NCI-H1694 treated with DMSO at 0.1 percent for 48 hours (cell line): ENCODE measurements at places on chromosomes 4 and X.
A peak's percentile ranks its signal among the peaks of the same experiment; 100 is the strongest.

DNA sequence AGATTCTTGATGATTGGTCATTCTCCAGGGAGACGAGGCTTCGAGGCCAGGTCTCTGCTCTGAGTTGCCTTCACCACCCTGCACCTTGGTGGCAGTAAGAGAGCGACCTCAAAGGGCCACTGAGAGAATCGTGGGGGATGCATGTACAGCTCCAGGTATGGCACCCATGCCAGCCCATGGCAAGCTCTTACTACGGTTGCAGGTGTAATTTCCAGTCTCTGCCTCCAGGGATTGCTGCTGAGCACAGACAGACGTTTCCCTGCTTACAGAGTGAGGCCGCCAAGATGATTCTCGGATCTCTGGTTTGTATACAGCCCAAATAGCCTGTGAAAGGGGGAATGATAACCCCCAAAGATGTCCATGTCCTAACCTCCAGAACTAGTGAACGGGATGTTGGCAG is 16.3 kb upstream of the DRD5 start:
- peak; percentile 4 for DNase-seq

DNA sequence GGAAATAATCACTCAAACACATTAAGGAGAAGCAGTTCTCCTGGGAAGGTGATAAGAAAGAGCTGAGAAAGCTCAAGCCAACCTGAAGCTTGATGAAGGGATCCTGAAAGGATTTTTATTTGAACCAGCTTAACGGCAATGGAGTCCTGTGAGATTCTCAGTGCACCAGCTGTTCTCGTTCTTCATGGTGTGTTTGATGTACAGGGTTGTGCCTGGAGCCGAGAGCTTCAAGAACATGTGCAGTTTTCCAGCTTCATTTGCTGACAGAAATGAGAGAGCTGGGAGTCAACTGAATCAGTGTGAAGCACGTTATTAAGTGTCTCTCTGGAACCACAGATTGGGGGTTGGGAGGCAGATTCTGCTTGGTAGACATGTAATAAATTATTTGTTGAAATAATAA is 115.7 kb downstream of the ANKRD50 start:
- no peak for DNase-seq

GRCh38 chr4:24656906-24657305 is 72.6 kb upstream of the DHX15 start:
- no peak for DNase-seq

- no peak for DNase-seq
Measured at GRCh38 chr4:177737387-177737940, 295.2 kb upstream of the AGA start.

- no peak for DNase-seq
Measured at GRCh38 chr4:150821641-150822040, 193.4 kb downstream of the LRBA start.

- DNase-seq: no peak
Measured at GRCh38 chr4:52638717-52639116, 20.4 kb downstream of the USP46 start.

GRCh38 chr4:8829584-8829983 is 42.1 kb downstream of the HMX1 start:
- no peak for DNase-seq

DNA sequence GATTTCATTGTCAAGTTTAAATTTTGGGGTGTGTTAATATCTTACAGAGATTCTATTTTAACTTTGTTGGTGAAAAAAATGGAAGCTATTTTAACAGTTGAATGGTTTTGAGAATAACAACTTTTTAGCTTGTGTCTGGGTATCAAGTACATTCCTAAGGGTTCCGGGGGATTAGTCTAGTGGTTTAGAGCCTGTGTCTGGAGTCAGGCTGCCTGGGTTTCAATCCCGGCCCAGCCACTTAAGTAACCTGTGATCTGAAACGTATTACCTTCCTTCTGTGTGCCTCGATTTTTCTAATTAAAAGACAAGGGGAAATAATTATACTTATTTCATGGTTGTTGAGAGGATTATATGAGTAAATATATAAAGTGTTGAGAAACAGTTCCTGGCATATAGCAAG is 288.6 kb upstream of the NR3C2 start:
- no peak for DNase-seq

GRCh38 chrX:110944311-110944750 is 148.7 kb upstream of the CHRDL1 start:
- no peak for DNase-seq

GRCh38 chrX:38183596-38183995 is 37.1 kb downstream of the SRPX start:
- no peak for DNase-seq

- DNase-seq: no peak
Measured at GRCh38 chr4:159941076-159941475, 838.2 kb downstream of the RAPGEF2 start.

DNA sequence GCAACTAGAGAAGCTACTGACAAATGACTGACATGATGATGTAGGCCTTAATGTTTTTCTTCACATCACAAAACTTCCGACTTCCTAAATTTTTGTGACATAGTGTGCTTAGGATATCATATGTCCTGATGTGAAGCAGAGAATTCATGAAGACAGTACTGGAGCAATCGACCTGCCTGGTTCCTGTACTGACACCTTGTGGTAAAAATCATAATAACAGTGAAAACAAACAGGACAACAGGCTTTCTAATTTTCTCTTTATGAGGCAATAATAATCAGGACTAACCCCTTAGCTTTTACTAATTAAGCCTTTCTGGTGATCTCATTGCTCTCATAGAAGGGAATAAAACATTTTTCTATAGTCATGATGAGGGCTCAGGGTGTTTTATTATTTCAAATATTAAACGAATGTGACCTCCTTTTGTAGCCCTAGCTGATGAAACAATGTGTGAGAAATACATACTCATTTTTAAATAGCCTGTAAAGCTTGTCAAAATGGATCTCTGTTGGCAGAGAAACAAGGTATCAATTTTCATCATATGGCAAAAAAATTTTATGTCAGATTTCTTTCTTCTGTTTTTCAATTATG is 158.4 kb downstream of the TENT5D start:
- DNase-seq: peak; percentile 2

DNA sequence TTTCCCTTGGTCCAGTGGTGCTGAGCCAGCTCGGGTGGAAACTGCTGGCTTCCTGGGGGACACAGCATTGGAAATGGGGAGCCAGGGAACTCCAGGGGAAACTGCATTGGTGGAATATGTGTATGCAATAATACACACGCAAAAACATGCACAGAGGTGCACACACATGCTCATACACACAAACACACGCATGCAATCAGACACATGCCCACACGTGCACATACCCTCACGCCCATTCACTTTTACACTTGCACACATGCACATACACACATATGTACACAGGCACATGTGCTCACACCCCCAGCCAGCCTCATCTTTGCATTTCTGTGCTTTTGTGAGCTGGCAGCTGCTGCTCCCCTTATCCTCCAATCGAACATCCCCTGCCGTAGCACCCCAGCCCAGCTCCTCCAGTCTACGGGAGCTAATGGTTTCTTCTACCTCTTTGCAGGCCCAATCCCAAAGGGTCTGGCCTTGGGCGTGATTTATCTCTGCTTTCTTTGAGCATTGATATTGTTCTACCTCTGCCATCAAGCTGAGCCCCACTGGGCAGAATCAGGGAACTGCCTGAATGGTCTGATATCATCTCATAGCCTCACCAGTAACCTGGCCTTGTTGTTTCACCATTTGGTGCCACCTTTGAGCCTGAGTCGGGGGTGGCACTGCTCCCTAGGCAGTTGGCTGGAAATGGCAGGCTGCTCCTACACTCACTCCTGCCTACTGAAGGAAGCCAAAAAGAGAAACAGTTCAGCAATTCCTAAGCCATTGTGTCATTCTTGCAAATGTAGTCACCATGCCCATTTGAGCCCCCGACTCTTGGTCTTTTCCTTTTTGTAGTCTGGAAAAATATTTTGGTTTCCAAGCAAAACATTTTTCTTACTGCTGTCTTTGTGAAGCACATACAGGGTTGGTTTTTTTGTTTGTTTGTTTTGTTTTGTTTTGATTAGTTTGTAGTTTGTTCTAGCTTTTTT is 104.4 kb upstream of the MAMLD1 start:
- no peak for DNase-seq

- no peak for DNase-seq
Measured at GRCh38 chr4:54498661-54499111, 159.1 kb upstream of the KIT start.

DNA sequence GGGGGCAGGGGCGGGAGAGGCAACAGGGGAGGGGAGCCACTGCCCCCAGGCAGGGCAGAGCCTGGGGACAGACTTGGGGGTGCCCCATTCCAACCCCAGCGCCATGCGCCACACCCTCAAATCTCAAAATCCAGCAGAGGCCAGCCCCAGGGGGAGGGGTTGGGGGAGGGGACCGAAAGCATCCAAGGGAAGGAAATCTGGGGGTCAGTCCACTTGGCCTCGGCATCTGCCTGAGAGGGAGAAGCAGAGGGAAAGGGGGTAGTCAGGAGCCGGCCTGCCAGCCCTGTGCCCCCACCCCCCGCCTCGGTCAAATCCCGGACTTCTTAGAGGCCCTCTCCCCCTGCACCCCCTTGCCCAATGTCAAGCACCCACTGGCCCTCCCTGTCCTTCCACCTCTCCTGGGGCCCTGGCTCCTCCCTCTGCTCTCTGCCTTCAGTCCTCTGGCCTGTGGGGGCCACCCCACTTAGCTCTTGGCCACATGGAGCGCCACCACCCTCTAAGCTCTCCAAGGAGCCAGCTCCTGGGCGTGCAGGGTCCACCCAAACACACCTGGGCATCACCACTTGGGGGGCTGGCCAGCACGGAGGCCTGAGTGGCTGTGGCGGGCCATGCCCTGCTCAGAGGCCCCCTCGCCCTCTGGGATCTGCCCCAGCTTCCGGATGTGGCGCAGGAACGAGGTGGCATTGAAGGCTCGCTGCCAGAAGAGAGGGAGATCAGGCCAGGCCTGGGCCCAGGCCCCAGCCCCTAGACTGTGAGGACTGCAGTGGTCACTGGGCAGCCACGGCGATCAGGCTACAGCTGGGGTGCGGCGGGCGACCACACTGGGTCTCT is 3.5 kb downstream of the PNCK start:
- no peak for DNase-seq

DNA sequence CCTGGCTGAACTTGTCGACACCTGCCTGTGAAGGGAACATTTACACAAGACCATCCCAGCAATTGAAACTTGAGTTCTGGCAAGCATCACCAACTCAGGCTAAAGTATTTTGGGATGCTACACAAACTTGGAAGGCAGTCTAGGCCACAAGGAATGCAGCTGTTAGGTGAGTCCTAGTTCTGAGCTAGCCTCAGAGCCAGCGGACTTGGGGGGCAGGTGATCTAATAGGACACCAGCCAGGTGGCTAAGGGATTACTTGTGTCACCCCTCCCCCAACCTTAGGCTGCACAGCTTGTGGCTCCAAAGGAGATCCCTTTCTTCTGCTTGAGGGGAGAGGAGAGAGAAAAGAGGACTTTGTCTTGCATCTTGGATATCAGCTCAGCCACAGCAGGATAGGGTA is 62.3 kb upstream of the DKK2 start:
- no peak for DNase-seq

DNA sequence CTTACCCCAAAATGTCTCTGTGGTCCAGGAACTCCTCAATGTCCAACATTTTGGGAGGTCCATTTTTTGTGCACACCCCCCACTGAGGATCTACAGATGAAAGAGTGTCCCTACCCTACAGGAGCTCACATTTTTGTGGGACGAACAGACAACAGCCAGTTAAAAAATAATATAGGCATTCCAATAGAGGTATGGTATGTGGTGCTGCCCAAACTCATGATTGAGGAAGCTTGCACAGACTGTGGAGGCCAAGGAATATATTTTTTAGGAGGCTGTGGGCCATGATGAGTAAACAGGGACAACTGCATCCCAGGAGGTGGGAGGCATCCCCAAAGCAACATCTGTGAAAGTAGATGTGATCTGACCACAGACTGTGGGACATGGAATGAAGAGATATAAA is 181.0 kb upstream of the HCCS start:
- no peak for DNase-seq

DNA sequence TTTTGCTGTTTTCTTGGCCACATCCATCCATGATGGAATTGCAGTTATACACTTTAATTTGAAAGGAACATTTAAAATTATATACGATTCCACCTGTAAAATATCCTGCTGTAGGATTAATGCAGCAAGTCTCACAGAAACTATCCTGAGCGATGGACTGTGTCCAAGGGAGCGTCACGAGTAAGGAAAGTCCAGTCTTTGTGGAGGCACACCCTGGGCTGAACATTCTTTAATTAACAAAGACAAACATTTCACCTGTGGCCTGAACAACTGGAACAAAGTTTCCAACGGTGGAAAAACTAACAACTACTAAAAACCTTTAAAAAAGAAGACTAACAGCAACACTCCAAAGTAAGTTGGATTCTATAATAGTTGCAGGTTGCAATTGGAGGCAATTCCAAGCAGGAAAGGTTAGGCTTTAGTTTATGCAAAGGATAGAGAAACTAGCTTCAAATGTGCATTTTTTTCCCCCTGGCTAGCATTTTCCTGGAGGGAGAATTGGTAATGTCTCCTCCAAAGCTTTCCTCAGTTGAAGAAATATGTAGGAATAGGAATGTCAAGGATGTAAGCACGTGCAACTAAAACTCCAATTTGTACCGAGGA is 11.0 kb downstream of the EREG start:
- DNase-seq: no peak

DNA sequence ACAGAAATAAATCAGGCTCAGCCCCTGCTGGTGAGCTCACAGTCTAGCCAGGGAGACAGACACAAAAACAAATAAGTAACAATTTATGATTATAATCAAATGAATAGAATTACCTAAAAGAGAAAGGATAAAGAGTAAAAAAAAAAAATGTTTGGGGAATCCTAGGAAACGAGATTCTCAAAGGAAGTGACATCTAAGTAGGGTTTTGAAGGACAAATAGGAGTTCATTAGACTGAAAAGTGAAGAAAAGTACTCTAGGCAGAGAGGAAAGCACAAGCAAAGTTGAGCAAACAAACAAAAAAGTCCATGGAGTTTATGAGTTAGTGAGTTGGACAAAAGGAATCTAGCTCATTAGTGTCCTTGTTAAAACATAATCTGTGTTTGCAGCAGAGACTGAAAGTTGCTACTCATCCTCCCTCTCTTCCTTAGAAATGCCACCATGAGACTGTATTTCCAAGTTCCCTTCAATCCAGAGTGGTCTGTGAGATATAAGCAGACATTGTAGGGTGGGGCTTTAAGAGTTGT is 145.6 kb downstream of the SPATA18 start:
- DNase-seq: no peak

DNA sequence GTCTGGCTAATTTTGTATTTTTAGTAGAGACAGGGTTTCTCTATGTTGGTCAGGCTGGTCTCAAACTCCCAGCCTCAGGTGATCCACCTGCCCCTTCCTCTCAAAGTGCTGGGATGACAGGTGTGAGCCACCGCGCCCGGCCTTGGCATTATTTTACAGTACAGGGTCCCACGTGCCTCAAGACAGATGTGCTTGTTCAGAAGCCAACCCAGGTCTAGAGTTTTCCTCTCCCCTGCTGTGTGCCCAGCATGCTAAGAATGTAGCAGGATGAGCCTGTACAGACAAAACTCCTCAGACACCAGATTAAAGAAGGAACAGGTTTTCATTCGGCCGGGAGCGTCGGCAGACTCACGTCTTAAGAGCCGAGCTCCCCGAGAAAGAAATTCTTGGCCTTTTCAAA is 42.2 kb downstream of the CRLF2 start:
- no peak for DNase-seq
